ENCODE measurements at places on chromosomes 1 and 21.

DNA sequence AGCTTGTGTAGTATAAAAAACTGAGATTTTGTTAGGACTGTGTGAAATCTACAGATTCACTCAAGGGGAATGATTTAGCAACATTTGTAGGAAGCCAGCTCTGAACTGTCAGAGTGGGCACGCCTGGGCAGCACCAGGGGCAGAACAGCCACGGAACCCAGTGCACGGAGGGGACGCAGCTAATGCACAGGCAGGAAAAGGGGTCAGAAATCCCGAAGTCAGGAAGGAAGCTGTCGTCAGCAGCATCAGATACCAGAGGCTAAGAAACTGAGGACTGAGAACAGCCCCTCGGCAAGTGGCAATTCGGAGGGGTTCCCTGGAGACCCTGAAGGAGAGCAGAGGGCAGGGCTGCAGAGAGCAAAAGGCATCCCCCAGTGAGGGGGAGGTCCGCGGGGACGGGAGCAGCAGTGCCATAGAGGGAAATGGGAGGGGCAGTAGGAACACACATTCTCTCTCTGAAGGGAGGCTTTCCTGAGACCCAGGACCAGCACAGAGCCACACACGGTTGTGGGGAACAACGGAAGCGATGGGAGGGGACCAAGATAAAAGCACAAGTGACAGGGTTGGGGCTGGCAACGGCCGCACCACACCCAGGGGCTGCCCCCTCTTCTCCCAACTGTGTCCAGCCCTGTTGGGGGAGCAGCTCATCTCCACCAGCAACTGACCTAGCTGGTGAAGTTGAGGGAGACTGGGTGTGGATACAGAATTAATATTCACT is 12.7 kb downstream of the UBE2J2 start:
- no peak for DNase-seq

GRCh38 chr1:37954316-37954971 is 7.6 kb upstream of the INPP5B start:
- DNase-seq = no peak

- no peak for DNase-seq
These were observed 33.9 kb upstream of the CAMK1G start for GRCh38 chr1:209549443-209550205.

DNA sequence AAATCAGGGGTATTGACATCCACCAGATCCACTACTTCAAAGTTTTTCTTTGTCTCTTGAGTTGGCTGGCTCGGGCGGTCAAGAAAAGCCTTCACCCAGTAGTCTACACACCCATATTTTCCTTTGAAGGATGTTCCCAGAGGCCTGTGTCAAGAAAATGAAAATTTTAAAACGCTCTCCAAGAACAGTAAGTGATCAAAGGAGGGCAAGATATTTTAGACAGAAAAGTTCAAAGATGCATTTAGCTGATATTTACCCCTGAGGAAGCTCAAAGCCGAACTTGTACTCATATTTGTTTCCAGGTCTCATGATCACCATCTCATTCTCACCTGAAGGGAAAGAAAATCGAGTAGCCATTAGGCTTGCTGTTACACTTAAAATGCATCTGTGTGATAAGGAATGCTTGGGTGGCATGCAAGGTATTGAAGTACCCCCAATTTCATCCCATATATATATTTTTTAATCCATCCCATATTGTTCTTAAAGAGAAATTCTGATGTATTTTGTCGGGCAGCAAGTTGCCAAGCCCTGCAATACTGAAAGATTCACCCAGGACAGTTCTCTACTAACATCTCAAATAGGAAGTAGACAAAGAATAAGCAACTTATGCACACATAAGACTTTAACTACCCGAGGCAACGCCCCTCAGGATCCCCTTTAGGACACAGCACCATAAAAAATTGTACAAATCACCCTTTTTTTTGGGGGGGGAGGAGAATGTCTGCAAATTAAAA is 1.1 kb downstream of the TXNIP start:
- no peak for DNase-seq

DNA sequence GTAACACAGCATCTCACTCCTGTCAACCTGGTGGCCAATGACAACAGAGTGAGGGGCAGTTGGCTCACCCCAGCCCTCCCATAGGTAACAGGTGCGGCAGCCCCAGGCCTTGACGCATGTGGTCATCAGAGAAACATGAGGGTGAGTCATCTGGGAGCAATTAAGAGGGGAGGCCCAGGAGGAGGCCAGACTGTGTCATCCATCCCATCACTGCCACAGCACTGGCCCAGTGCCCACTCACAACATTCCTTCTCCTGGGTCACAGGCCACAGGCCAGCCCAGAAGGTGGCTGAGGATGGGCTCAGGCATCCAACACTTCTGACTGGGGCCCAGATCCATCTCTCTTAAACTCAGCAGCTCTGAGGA is 17.1 kb downstream of the TEX35 start:
- DNase-seq = no peak

- DNase-seq = no peak
These were observed 30.3 kb downstream of the UBR4 start for GRCh38 chr1:19179597-19180264.

DNA sequence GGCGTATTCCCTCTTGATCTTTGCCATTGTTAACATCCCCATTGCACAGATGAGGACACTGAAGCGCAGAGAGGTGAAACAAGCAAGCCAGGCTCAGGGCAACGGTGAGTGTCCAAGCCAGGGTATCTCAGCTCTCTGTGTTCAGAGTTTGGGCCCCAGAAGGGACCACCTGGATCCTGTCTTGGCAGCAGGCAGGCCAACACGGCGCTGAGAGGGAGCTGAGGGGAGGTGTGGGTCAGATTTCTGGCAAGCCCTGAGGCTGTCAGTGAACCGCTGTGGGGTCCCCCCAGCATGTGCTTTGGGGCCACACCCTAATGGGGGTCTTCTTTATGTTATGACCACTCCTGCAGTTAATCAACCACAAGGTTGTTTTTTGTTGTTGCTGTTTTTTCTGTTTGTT is 23.1 kb downstream of the NEK2 start:
- no peak for DNase-seq
